ENCODE measurements at places on chromosomes 13 and 19.

DNA sequence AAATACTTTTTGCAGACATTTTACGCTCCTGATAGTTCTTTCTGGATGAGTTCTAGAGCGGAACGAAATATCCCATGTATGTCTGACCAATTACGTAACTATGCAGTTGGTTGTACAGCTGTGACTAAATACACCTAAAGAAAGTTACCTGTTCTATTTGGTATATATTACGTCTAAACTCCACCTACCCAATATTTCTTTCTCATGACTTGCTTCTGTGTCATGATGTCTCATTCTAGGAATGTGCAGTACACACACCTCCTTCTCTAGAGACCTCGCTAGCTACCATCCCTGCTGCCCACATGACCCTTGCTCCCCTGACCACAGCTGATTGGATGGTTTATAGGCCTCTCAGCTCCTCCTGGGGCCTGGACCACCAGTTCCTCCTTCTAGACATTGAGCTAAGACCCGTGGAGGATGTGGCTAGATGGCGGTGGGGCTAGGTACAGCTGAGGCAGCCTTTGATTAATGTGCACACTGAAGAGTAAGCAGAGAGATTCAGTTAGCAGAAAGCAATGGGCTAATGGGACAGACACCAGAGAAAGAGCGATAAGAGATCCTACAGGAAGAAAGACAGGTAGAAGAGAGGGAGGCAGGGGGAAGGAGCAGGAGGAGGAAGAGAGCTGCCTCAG is 422.1 kb downstream of the COG6 start:
- no peak for DNase-seq

- no peak for DNase-seq
These were observed 14.6 kb downstream of the SUGP1 start for GRCh38 chr19:19305696-19306095.

DNA sequence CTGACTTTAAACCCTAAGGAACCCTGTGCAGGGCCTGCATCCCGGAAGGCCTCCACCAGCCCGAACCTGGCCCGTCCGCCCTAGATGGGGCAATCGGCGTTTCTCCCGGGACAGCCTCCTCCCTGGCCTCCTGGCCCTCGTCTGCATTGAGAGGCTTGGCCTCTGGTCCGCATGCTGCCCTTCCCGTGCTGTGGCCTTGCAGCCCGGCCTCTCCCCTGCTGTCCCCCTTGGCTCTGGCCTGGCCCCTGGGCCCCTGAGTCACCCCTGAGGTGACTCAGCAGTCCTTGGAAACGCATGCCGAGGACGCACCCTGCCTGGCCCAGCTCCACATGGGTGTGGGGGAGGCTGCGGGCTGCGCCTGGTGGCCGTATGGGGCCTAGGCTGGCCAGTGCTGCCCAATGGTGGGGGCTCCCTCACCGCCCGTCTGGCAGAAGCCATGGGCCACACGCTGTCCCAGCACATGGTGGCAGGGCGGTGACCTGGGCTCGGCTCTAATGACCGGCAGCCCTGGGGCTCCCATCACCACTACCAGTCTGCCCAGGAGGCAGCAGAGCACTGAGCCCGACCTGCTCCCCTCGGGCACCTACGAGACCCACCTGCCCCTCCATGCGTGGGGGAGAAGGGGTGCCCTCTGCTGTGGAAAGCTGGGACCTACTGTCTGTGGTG is 25.7 kb downstream of the SH3GL1 start:
- DNase-seq = peak; percentile 55

GRCh38 chr13:42307461-42307860 is 35.5 kb downstream of the AKAP11 start:
- DNase-seq = no peak

- DNase-seq = no peak
These were observed 403.3 kb upstream of the ATXN8OS start for GRCh38 chr13:69704311-69704710.

GRCh38 chr13:48220981-48221685 is 11.9 kb upstream of the ITM2B start:
- DNase-seq = no peak

DNA sequence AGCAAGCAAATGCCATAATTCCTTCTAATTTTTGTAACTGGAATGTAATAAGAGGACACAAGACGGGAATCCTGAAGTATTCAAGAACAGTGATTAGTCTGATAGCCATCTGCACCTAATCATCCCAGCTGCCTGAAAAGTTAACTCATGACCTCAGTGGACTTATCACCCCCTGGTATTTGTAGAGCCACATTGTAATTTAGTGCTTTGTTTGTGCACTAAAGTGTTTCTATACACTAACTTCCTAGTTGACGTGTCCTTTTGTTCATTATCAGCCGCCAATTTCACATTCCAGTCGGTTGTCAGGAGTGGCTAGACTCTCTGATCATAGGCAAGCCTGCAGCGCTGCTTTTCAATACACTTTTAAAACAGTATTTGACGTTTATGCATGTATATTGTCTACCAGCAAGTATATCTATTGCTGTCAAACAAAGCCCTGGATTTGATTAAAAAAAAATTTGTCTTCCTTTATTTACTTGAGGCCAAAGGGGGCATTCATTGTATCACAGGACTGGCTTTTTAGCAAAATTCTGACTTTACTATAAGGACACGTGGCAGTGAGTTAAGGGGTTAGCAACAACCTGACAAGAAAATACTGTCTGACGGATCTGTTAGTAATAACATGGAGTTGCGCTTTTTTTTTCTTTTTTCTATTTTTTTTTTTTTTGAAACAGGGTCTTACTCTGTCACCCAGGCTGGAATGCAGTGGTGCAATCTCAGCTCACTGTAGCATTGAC is 10.4 kb upstream of the SOX21 start:
- DNase-seq = no peak

- no peak for DNase-seq
These were observed 525.6 kb downstream of the DCT start for GRCh38 chr13:93953841-93954240.

GRCh38 chr19:19817357-19817756 is 4.2 kb downstream of the ZNF506 start:
- no peak for DNase-seq

GRCh38 chr19:5228932-5229777 is 111.5 kb downstream of the PTPRS start:
- no peak for DNase-seq

- DNase-seq = no peak
These were observed 3.4 kb downstream of the ACP4 start for GRCh38 chr19:50793558-50794065.

- DNase-seq = no peak
These were observed 95.9 kb upstream of the FREM2 start for GRCh38 chr13:38590796-38591507.

DNA sequence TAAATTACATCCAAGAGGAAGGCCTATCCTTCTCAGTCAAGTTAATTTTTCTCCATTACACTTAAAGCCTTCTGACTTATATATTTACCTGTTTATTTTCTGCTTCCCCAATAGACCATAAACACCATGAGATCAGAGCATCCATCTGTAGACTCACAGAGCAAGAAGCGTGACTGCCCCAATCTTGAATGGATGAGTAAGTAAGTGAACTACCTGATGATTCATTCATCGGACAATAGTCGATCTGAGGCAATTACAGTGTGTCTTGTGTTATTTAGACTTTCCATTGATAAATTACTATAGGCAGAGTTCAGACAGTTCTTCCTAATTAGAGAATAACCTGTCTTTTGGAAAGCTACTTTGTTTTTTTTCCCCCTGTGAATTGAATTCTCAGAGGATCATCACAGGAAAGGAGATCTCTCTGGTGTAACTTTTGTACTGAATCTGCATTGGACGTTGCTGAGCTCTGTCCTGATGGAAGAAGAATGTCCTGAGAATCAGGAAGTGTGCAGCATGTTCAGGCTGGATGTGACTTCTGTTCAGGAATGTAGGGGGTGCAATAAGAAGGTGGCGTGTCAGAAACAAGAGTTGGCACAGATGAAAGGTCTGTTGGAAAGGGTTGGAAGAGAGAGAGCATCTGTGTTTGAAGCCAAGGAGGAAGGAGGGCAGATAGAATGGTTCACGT is 367.0 kb downstream of the NALCN start:
- no peak for DNase-seq

GRCh38 chr19:57002710-57003109 is 117.1 kb upstream of the USP29 start:
- DNase-seq = no peak

DNA sequence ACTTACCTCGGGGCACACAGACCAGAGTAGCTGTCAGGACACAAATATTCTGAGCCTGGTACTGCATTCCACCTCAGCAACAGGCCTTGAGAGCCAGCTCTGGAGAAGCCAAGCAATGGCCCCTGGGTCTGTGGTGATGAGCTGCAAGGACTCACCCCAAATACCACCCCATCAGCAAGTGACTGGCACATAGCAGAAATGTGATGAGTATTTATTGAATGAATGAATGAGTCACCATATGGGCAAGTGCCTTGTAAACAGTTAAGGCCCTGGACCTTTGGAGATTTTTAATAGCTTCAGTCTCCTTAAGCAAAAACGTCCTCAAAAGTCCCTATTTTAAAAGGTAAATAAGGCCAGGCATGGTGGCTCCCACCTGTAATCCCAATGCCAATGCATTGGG is 18.2 kb downstream of the GSX1 start:
- DNase-seq = no peak
